ENCODE measurements at places on chromosomes 1 and 21.

DNA sequence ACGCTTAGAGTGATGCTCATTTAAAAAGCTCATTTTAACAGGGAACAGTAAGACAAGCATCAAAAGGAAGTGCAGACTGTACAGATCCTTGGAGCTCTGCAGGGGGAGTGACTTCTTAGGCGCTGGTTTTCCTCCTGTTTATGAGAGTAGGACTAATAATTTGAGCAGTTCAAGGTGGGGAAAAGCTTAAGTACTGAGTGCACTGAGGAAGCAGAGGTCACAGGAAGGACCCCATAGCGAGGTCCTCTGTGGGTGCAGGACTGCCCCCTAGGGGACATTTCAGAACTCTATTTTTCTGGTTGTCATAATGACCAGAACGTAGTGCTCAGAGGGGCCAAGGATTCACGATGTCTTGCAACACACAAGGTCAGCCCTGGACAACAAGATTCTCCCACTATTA is 112.1 kb downstream of the HLCS start:
- DNase-seq, result no peak

GRCh38 chr1:115089420-115090185 is at the start of gene TSPAN2:
Gene TSPAN2 (minus strand): TSS chr1:115089503. CDS start chr1:115089432, 71 bp downstream.
- DNase-seq, result peak; percentile 10

DNA sequence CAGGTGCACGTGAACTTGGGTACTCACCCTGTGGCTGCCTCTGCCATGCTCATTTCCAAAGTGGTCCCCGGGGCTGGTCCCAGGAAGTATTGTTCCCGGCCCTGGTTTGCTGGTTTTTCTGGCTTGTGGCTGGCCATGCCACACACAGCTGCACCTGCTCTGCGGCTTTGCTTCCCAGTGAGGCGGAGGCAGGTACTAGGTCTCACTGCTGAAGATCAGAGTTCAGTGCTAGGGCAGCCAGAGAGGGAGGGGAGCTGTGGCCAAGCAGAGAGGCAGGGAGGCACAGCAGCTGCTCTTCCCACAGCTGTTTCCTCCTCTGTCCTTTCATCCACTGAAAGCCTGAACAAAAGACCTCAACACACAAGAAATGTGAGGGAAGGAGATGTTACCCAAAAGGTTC is 30.5 kb downstream of the ENO1 start:
- DNase-seq, result no peak

- no peak for DNase-seq
Observed at GRCh38 chr1:49854741-49855140, 169.0 kb downstream of the AGBL4 start.
